ENCODE measurements at places on chromosomes 5 and 9. TPM values are rescaled to one million over a fixed set of nuclear protein-coding genes. Genes with fewer than 3 reads are reported as not detected.

- peaks cover 17% of the 10 kb centered on the region for H3K4me1 ChIP-seq
- H3K27ac ChIP-seq, result peak overlapping the region; percentile 66
- DNase-seq, result peak; percentile 73
- H3K4me3 ChIP-seq, result peak overlapping the region; percentile 2
- no peaks in the 10 kb centered on the region for H3K27me3 ChIP-seq
Observed at GRCh38 chr5:81779125-81779915, 28.4 kb upstream of the SSBP2 start.

QRFP gene
- polyA plus RNA-seq, result 0.59 TPM

DNA sequence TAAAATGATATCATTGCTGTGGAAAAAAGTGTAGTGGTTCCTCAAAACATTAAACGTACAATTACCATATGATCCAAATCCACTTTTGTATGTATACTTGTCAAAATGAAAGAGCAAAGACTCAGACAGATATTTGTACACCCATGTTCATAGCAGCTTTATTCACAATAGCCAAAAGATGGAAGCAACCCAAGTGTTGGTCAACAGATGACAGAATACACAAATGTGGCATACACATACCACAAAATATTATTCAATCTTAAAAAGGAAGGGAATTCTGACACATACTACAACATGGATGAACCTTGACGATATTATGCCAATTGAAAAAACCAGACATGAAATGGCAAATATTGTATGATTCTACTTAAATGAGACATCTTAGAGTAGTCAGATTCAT is 524.5 kb upstream of the WWC1 start:
- no peaks in the 10 kb centered on the region for H3K36me3 ChIP-seq
- no peaks in the 10 kb centered on the region for H3K4me1 ChIP-seq
- no peaks in the 10 kb centered on the region for H3K27me3 ChIP-seq
- DNase-seq, result no peak
- H3K4me3 ChIP-seq, result no peak overlapping the region

DNA sequence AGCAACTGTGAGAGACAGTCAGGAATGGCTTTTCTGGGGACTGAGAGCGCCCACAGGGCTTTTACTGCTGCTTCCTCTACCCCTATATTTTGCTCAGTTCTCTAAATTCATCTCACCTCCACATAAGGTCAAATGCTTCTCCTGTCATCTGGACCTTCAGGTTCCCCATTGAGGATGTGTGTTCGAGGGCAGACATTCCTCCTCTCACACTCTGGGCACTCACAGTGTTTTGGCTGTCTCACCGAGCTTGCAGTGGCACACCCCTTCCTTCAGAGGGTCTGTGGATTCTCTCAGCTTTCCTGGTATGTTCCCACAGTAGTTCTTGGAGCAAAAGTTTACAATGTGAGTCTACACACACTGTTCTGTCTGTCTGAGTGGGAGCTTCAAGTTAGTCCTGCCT is 127.8 kb upstream of the GLRA1 start:
- H3K36me3 ChIP-seq, result no peaks in the 10 kb centered on the region
- no peaks in the 10 kb centered on the region for H3K4me1 ChIP-seq
- H3K27me3 ChIP-seq, result no peaks in the 10 kb centered on the region
- no peak overlapping the region for H3K4me3 ChIP-seq
- H3K27ac ChIP-seq, result no peak overlapping the region

DNA sequence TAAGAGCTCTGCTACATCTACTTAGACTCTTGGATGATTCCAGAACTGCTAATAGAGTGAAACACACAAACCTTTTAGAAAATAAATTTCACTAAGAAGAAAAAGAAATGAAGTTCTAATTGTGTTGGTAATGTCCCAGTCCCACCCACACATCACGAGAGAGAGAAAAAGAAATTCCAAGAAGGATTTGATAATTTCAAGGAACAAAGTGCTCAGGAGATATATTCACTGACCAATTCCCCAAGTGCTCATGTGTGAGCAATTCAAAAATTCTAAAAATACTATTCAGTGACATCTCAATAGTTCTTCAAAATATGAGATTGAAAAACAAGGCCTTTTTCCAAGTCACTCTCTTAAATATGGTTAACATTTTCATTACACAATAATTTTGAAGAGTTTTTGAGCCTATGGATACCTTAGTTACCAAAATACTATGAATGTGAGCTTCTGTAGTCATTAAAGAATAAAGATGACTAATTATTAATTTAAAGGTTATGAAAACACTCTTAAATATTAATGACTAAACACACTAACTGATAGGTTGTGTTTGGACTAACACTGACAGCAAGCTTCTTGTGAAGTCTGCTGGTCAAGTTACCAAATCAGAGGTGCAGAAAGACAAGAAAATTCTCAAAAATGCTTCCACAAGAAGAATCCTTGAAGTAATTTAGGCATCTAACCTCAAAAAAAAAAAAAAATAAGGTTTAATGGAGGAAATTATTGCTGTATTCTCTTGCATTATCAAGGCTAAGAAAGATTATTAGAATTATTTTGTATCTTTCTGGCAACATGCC is 245.3 kb downstream of the PDE4D start:
- H3K4me3 ChIP-seq, result no peak overlapping the region
- DNase-seq, result peak; percentile 20
- H3K36me3 ChIP-seq, result no peaks in the 10 kb centered on the region
- no peaks in the 10 kb centered on the region for H3K4me1 ChIP-seq
- no peaks in the 10 kb centered on the region for H3K27me3 ChIP-seq
- H3K27ac ChIP-seq, result no peak overlapping the region

DNA sequence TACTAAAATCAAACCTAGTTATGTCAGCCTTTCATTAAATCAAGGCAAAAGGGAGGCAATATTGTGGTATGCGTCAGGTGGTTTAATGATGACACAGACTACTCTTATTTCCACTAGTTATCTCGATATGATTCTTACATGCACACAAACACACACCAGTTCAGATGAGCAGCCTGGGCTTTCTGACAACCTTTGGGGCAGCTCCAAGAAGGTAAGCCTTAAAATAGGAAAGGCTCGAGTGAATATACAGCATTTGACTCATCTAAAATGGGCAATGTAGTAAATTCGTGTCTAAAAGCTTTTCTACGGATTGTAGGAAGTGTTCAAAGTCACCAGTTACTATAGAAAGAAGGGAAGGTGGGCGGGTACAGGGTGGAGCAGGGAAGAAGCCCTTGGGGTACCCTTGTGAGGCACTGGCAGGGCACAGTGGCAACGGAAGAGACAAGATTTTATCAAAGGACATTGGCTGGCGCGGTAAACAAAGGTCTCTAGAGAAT is 1.9 kb downstream of the ANKH start:
- no peak overlapping the region for H3K4me3 ChIP-seq
- no peaks in the 10 kb centered on the region for H3K36me3 ChIP-seq

DNA sequence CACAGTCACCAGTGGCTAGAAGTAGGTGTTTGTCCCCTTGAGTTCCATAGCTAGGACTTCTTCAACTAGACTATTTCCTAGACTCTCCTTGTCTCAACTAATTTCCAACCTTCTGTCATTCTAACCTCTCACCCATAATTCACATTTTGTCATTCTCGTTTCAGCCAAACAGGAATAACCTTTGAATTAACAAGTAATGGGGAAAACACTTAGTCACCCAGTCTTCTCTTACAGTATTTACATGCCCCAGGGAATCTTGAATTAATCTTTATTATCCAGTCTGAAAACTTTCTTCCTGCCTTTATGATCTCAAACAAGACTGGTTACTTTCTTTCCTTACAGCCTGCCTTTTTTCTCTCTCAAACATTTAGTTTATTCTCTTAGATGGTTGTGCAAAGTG is 63.3 kb upstream of the RUSC2 start:
- no peak for DNase-seq
- H3K36me3 ChIP-seq, result no peaks in the 10 kb centered on the region
- peaks cover 5% of the 10 kb centered on the region for H3K27me3 ChIP-seq
- no peak overlapping the region for H3K4me3 ChIP-seq
- no peaks in the 10 kb centered on the region for H3K4me1 ChIP-seq

GRCh38 chr9:3049636-3050035 is 205.7 kb upstream of the PUM3 start:
- no peak overlapping the region for H3K27ac ChIP-seq
- H3K4me3 ChIP-seq, result no peak overlapping the region
- H3K36me3 ChIP-seq, result no peaks in the 10 kb centered on the region
- H3K4me1 ChIP-seq, result no peaks in the 10 kb centered on the region
- H3K27me3 ChIP-seq, result no peaks in the 10 kb centered on the region
- no peak for DNase-seq
